ENCODE measurements at places on chromosomes 4 and X.

DNA sequence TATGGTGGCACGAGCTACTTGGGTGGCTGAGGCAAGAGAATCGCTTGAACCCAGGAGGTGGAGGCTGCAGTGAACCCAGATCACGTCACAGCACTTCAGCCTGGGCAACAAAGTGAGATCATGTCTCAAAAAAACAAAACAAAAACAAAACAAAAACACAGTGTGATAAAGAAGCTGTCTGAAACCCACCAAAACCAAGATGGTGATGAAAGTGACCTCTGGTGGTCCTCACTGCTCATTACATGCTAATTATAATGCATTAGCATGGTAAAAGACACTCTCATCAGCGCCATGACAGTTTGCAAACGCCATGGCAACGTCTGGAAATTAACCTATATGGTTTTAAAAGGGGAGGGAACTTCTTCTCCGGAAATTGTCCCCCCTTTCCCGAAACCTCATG lies 29.4 kb upstream of the OPHN1 start:
- DNase-seq, result peak; percentile 74

DNA sequence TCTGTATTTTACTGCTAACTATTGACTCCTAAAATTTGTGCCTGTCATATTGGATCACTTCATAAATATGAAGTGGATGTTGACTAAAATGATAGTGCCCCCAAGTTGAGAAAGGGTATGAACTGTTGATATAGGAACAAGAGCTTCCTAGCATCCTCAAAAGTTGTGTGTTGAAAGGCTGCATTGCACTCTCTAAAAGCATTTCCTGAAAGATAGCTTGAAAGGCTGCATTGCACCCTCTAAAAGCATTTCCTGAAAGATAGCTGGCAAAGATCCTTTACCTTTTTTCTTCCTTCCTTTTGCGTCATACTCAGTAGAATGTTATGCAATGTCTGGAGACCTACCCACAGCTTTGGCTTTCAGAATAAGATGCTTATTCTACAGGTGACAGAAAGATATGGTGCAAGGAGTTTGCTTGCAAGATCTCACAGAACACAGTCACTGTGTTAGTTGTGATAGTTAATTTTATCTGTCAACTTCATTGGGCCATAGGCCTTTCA lies 274.6 kb upstream of the GALNTL6 start:
- no peak for DNase-seq

DNA sequence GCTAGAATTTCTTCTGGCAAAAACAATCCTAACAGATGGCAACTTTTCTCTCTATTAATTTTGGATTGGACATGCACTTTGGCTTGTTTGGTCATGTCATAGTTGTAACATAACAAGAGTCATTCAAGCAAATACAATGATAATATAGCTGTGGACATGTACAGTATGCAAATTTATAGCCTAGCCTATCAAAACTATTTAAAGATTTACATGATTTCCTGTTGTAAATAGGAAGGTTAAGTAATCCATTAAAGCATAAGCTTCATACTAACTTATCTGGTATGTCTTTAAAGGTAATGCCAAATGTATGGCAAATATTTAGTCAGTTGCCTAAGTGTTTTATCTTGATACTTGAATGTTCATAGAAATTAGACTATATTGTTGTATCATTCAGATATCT lies 45.3 kb downstream of the RPA4 start:
- DNase-seq, result no peak

- peak; percentile 91 for DNase-seq
Measured at GRCh38 chr4:90099812-90100211, 27.4 kb upstream of the CCSER1 start.

GRCh38 chr4:184693056-184693455 lies 40.8 kb downstream of the CENPU start:
- DNase-seq, result no peak

DNA sequence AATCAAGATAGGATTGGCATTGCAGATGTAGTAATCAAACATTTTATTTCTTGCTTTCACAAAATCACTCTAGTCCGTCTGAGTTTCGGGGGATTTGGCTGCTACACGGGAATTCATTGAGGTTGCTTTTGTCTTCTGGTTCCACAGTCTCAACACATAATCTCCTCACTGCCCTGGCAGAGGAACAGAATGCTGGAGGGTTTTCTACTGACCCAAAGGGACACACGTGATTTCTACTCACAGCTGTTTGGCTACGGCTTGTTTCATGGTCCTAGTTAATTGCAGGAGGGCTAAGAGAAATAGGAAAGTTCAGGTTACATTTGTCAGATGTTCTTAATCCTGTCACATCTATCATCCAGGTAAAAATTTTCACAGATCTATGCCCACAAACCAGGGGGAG lies 1811.6 kb downstream of the ARAP2 start:
- no peak for DNase-seq

GRCh38 chrX:153641627-153642026 lies 5.4 kb upstream of the DUSP9 start:
- no peak for DNase-seq

GRCh38 chr4:105061731-105062130 lies 84.9 kb upstream of the TET2 start:
- DNase-seq, result no peak

DNA sequence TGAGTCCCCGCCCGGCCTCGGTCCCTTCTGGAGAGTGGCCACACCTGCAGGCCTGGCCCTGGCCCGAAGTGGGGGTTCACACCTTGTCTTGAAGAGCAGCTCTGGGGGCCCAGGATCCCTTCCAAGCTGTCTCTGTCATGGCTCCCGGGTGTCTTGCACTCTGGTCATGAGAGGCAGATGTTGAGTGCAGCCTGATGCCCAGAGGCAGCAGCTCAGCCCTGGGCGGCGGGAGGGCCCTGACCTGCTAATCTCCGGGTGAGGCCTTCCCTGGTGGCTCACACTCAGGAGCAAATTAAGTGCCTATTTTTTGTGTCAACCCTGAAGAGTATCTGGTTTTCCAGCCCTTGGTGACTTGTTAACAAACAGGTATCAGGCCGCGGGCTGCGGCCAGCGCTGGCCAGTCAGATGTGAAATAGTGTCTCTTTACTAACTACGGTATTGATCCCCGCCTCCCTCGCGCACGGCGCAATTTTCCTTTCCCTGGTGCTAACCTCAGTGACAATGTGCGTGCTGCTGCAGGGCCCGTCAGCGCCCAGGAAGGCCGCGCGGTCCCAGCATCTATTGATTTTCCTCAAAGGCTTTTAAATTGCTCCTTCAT lies 24.2 kb downstream of the NKX1-1 start:
- DNase-seq, result no peak

GRCh38 chr4:16752150-16752549 lies 146.3 kb downstream of the LDB2 start:
- peak; percentile 26 for DNase-seq

DNA sequence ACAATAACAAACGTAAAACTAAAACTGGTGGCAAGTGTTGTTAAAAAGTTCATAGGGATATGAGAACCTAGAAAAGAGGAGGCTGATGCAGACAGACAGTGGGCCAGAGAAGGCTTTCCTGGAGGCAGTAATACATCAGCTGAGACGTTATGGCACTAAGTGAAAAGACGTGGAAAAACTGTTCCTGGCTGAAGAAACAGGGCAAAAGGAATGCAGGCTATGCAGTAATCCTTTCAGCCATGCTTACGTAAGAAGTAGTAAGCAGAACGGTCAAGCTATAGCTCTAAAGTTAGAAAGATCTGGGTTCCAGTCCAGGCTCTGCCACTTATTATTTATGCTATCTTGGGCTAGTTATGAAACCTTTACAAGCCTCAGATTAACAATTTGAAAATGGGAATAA lies 6.4 kb downstream of the LAMTOR3 start:
- no peak for DNase-seq

DNA sequence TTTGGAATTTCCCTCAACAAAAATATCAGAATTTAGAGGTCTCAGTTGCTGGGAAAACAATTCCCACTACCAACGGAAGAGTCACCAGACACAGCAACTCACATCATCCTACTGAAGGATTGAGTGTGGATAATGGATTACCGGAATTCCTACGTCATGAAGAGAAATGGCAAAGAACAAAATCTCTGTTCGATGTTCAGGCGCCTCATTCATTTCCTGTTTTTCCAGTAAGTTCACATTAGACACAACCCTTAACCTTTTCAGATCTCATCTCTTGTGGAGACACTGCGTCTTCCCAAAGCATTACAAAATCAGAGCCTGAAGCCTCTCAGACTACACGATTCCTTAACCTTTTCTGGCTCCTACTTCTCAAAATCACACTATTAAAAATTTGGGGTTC lies 58.5 kb upstream of the CPEB2 start:
- no peak for DNase-seq

DNA sequence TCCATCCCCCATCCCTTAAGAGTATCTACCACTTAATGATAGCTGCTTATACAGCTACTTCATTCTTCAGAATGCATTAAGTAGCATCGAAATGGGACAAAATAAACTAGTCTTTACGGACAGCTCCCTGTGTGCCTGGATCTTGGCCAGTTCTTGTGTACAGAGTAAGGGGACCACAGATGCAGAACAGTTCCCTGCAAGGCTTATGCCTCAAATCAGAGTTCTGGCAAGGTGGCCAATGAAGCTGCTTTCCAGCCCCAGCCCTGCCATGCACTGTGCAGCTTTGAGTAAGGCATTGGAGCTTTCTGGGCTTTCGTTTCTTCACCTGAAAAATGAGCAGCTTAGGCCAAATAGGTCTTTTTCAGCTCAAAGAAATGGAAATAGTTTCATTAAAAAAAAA lies 14.2 kb downstream of the CLNK start:
- DNase-seq, result no peak

GRCh38 chr4:39466747-39467146 lies 7.9 kb downstream of the LIAS start:
- DNase-seq, result no peak

- DNase-seq, result no peak
Measured at GRCh38 chrX:39508300-39508692, 589.5 kb downstream of the BCOR start.

DNA sequence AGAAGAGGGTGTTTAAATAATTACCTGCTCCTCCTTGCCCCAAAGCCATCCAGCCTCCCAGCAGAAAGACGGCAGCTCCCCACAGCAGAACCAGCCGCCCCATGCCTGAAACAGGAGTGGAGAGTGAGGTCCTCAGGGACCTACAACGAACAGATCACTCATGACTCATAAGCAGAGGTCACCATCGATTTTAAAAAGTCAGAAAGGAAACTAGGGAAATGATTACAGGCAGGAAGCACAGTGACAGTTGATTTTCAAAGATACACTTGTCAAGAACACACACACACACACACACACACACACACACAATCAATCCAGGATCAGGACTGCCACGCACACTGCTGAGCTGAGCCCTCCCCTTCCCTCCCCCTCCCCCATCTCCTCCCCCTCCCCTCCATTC lies at the start of gene CRLF2:
Gene CRLF2, minus strand, starts transcription at position 118 of the 400 bp plus-strand sequence. Its CDS starts 15 bp downstream, at position 103.
- peak; percentile 92 for DNase-seq

DNA sequence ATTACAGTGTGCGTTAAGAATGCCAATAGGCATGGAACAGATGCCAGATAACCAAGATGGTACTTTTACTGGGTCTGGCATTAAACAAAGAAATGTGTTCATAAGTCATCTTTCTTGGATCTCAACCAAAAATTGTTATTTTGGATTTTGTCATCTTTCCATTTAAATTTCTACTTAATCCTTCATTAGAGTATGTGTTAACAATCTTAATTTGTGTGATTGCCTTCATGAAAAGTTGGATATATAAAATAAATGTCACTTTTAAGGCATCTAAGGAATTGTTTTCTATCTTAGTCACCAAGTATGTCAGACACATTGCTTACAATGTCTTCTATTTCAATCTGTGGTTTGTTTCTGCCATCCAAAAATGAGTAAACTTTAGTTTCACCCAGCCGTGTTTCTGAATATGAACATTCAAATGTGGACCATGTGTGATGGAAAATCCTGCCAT lies 87.5 kb downstream of the PALLD start:
- DNase-seq, result no peak

GRCh38 chr4:26288355-26288909 lies 32.4 kb upstream of the RBPJ start:
- DNase-seq, result peak; percentile 52

DNA sequence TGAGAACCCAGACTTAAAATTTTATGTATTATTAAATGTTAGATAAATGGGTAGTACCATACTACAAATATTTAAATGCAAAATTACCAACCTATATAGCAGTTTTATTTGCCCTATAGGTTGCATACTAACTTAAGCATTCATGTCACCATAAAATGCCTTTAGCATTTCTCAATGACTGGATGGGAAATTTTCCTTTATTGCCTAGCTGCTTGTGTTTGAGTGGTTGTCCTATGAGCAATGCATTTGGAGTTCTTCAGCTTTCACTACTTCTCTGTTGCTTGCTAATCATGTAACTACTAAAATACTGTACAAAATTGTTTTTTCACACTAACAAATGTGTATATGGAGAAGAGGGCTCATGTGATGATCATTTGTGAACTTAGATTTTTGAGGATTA lies 44.2 kb upstream of the CEP135 start:
- DNase-seq, result no peak

- DNase-seq, result no peak
Measured at GRCh38 chr4:77911842-77912450, 49.3 kb downstream of the MRPL1 start.

DNA sequence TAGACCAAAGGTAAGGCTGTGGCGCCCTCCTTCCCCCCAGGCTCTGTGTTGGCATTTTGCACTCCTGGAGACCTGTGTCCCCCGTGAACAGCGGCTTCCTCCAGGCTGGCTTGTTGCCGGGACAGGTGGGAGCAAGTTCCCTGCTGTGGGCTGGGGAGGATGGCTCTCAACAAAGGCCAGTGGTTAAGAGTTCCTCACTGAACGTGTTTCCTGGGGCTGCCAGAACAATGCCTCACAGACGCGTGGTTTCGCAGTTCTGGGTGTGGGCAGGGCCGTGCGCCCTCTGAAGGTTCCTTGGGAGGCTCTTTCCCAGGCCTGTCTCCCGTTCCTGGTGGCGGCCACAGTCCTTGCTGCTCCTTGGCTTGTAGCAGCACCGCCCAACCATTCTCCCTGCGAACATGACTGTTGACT lies 33.4 kb downstream of the NELFA start:
- no peak for DNase-seq

GRCh38 chr4:17296921-17297890 lies 214.7 kb downstream of the QDPR start:
- no peak for DNase-seq

GRCh38 chrX:46330981-46331380 lies 214.2 kb downstream of the ZNF674 start:
- DNase-seq, result no peak

DNA sequence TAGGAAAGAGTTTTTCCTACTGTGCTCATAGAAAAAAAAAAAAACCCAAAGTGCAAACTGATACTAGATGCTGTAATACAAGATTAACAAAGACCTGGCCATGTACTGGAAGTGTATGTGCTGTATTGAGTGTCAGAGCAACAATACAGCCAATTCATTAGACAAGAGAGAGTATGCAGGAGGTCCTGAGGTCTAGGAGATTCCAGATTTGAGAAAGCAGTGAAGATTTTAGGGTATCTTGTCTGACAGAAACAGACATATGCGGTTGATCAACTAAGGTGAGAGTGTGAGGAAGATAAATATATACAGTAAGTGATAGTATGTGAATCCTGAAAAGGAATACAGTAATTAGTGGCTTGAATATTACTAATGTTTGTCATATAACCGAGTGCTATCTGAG lies 3.0 kb downstream of the GPR174 start:
- no peak for DNase-seq

- no peak for DNase-seq
Measured at GRCh38 chr4:27327421-27328181, 467.0 kb downstream of the STIM2 start.

All from common myeloid progenitor, CD34-positive (primary cell).